ENCODE measurements at places on chromosomes 4 and X.
A peak's percentile ranks its signal among the peaks of the same experiment; 100 is the strongest.

DNA sequence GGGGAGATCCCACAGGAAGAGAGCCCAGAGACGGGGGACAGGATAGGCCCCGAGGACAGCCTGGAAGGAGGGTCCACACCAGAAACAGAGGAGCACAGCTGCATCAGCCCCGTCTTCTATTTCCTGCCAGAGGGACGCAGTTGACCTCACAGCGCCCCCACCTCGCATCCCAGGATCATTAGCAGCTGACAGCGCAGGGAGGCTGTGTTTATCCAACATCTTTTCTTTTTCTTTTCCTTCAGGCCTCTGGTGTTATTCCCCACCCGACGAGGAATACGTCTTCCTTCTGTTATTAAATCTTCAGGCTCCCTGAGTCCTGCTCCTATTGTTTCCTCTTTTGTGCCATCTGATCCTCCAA is 75.4 kb downstream of the DCHS2 start:
- H3K27ac ChIP-seq: peak overlapping the region; percentile 37
- peaks cover 10% of the 10 kb centered on the region for H3K4me1 ChIP-seq
- no peaks in the 10 kb centered on the region for H3K27me3 ChIP-seq
- H3K4me3 ChIP-seq: peak overlapping the region; percentile 36

DNA sequence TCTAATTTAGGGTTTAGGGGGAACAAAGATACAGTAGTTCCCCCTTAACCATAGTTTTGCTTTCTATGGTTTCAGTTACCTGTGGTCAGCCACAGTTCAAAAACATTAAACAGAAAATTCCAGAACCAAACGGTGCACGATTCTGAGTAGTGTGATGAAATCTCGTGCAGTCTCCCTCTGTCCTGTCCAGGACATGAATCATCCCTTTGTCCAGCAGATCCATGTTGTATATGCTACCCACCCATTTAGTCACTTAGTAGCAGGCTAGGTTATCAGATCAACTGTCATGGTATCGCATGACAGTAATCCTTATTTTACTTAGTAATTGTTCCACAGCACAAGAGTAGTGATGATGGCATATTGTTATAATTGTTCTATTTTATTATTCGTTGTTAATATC is 556.1 kb downstream of the IL1RAPL1 start:
- no peak overlapping the region for H3K27ac ChIP-seq
- no peaks in the 10 kb centered on the region for H3K4me1 ChIP-seq
- H3K36me3 ChIP-seq: no peaks in the 10 kb centered on the region
- no peaks in the 10 kb centered on the region for H3K27me3 ChIP-seq
- DNase-seq: no peak

- no peak overlapping the region for H3K27ac ChIP-seq
- no peaks in the 10 kb centered on the region for H3K27me3 ChIP-seq
- H3K36me3 ChIP-seq: no peaks in the 10 kb centered on the region
- no peaks in the 10 kb centered on the region for H3K4me1 ChIP-seq
- H3K4me3 ChIP-seq: no peak overlapping the region
Observed at GRCh38 chr4:120839334-120839973, 83.1 kb downstream of the PRDM5 start.

DNA sequence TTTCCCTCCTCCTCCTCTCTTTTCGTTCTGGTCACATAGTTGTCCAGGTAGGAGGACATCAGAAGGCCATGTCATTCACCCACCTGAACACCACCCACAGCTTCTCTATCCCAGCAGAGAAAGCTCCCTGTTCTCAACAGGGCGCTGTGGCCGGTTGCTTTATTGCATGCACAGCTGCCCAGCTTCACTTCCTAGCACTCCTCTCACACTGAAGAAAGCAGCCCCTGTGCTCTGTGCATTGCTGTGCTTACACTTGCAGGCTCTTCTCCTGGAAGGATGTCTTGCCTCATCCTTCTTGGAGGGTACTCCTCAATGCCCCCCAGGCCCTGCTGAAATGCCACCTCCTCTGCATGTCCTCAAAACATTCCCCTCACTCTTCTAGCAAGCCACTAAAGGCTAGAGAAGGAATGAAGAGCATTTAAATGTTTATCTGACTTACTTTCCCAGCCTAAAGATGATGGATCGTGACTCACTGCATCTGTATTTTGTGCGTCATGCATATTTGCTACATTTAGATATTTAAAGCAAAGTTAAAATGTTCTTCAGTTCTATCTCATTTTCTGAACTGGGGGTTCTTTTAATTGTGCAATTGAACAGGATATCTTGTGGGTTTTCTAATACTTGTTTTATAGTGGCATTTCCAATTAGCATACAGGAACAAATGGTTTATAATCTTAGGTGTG is 186.4 kb upstream of the PUDP start:
- H3K4me3 ChIP-seq: no peak overlapping the region
- H3K36me3 ChIP-seq: no peaks in the 10 kb centered on the region
- DNase-seq: no peak
- H3K4me1 ChIP-seq: no peaks in the 10 kb centered on the region

DNA sequence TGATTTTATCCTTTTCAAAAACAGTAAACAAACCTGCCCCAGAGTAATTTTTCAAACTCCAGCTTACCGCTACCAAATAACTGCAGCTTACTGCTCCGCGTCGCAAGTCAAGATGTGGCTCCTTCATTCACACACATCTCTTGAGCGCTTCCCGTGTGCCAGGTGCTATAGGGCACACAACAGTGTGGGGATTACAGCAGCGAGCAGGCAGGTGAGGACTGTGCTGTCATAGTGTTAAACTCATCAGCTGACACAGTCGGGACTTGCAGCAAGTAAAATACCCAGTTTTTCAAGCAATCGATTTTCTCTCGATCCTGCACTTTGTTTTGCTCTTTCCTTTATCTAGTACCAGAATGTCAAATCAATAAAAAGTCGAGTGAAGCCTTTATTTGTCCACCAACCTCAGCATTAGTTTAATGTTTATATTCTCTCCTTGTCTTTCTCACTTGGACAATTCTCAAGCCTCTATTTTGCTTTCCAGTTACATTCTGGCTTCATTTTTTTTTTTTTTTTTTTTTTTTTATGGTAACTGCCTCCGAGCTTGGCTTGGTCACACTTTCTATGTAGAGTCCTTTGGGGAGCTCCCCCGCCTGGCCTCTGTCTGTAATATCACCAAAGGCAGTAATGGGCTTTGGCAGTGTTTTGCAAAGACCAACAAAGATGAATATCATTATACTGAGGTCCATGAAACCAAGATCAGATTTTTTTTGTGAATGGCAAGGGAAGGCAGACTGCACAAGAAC is 8.3 kb upstream of the ASB5 start:
- H3K4me1 ChIP-seq: no peaks in the 10 kb centered on the region
- H3K4me3 ChIP-seq: no peak overlapping the region
- peak; percentile 60 for DNase-seq
- no peaks in the 10 kb centered on the region for H3K27me3 ChIP-seq
- H3K27ac ChIP-seq: no peak overlapping the region

GRCh38 chr4:160129439-160129838 is 1026.6 kb downstream of the RAPGEF2 start:
- H3K27me3 ChIP-seq: no peaks in the 10 kb centered on the region
- no peak for DNase-seq
- H3K4me3 ChIP-seq: no peak overlapping the region
- no peaks in the 10 kb centered on the region for H3K36me3 ChIP-seq
- H3K27ac ChIP-seq: no peak overlapping the region

- H3K27ac ChIP-seq: no peak overlapping the region
- no peaks in the 10 kb centered on the region for H3K27me3 ChIP-seq
- peaks cover 7% of the 10 kb centered on the region for H3K36me3 ChIP-seq
- no peaks in the 10 kb centered on the region for H3K4me1 ChIP-seq
- no peak overlapping the region for H3K4me3 ChIP-seq
Observed at GRCh38 chr4:16503421-16504100, 277.3 kb upstream of the TAPT1 start.

GRCh38 chrX:44913656-44914531 is 40.9 kb downstream of the KDM6A start:
- DNase-seq: no peak
- H3K4me3 ChIP-seq: no peak overlapping the region
- H3K36me3 ChIP-seq: no peaks in the 10 kb centered on the region
- no peaks in the 10 kb centered on the region for H3K27me3 ChIP-seq
- H3K4me1 ChIP-seq: peaks cover 31% of the 10 kb centered on the region
- no peak overlapping the region for H3K27ac ChIP-seq

- no peaks in the 10 kb centered on the region for H3K4me1 ChIP-seq
- no peak overlapping the region for H3K27ac ChIP-seq
- DNase-seq: no peak
- H3K27me3 ChIP-seq: no peaks in the 10 kb centered on the region
Observed at GRCh38 chrX:137792214-137792613, 226.3 kb downstream of the ZIC3 start.

DNA sequence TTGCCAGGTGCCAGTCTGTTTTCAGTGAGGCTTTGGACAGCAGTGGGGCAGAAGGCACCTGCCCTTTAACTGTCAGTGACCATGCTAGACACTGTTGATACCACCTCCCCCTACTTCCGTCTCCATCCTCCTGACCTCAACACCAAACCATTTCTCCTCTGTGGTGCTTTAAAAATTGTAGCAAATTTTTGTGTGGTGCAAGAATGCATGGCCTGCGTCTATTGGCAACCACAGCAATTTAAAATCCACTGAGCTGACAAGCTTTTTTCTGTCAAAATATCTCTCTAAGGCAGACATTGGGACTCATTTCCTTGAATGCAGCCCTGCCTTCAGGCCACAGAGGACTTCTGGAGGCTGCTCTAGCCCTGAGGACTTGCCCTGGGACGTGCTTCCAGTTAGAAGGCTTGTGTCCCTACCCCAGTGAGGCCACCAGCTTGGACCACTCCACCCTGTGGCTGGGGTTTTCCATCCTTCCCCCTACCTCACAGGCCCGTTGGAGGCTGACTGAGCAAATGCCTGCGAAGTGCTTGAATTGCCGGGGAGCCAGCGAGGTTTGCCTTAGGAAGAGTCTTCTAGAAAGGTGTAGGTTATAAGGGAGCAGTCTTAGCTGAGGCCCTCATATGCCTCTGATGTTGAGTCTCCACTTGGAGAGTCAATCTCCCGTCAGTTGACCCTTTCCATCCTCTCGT is 6.9 kb downstream of the PRRG3 start:
- H3K4me1 ChIP-seq: no peaks in the 10 kb centered on the region
- H3K4me3 ChIP-seq: no peak overlapping the region
- no peaks in the 10 kb centered on the region for H3K27me3 ChIP-seq
- DNase-seq: no peak

DNA sequence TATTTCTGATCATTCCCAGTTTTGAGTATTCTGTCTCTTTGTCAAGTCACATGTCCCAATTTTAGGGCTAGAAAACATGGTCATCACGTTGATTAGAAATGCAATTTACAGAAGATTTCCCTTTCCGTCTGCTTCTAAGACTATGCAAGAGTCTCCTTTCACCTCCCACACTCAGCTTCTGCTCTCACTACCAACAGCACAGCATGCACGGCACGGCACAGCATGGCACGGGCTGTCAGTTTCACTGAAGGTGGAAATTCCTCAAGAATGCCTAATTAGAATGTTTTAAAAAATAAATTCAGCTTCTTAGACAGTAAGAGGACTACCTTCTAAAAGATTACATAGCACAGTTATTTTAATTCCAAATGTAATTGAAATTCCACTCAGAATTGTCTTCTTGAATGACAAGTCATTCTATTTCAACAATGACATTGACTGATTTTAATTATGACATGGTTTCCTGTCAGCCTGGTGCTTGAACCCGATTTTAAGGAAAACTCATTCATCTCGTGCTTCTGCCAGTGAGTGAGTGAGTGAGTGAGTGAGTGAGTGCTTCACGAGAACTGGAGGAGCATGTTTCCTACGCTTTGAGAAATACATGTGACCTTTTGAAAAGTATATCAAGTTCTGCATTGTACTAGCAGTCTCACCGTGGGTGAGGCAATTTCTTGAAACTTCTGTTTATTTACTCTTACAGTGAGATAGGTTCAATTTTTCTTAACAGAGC is 124.8 kb upstream of the SORBS2 start:
- H3K27me3 ChIP-seq: no peaks in the 10 kb centered on the region
- no peak overlapping the region for H3K27ac ChIP-seq
- no peak for DNase-seq
- H3K4me3 ChIP-seq: no peak overlapping the region
- H3K4me1 ChIP-seq: no peaks in the 10 kb centered on the region
- no peaks in the 10 kb centered on the region for H3K36me3 ChIP-seq

DNA sequence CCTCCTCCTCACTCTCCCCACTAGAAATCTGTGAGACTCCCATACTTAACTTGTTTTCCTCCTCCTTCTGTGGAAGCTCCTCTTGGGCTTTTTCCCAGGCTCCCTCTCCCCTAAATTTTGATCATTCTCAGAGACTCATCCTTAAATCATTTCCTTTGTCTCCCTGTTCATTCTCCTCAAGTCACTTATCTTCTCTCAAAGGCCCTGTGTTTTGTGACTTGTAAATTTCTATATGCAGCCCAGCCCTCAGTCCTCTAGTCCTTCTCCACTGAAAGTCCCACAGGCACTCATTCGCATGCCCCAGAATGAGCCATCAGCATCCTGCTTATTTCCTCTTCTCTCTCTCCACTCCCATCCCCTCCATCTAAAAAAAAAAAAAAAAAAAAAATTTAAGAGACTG is 171.8 kb downstream of the SOWAHB start:
- no peak for DNase-seq
- no peaks in the 10 kb centered on the region for H3K36me3 ChIP-seq
- no peaks in the 10 kb centered on the region for H3K4me1 ChIP-seq
- no peak overlapping the region for H3K4me3 ChIP-seq
- no peak overlapping the region for H3K27ac ChIP-seq

Measured in right atrium auricular region (tissue), 2 donors.